Activated naive CD4-positive, alpha-beta T cell treated with Interleukin-2 at 50 U/mL for 16 hours (primary cell): ENCODE measurements at places on chromosomes 7 and 10.

- DNase-seq = no peak
Observed at GRCh38 chr7:11767148-11767547, 64.8 kb downstream of the THSD7A start.

DNA sequence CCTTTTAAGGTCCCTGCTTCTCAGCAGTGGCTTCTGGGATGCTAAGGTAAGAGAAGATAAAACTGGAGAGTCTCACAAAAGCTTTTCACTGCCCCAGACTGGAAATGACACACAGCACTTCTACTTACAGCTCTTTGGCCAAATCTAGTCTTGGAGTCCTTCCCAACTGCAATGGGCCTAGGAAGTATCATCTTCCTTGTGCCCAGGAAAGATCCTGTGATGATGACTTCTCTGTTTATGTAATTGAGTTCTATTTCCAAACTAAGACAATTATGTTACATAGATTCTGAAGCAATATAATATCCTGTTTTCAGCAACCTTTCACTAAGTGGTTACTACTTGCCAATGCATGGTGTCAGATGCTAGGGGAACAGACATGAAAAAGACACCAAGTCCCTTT lies 234.1 kb downstream of the PTEN start:
- no peak for DNase-seq

- no peak for DNase-seq
Observed at GRCh38 chr7:97269741-97270140, 152.2 kb downstream of the SDHAF3 start.

- no peak for DNase-seq
Observed at GRCh38 chr10:103517234-103518085, 24.0 kb downstream of the NEURL1 start.

GRCh38 chr10:127892743-127893142 lies at the start of gene CLRN3:
CLRN3 (minus strand) TSS chr10:127892941; CDS start chr10:127892784, 157 bp downstream.
- no peak for DNase-seq

GRCh38 chr10:94496010-94496409 lies 49.6 kb upstream of the HELLS start:
- DNase-seq = no peak
